Neural crest cell (in vitro differentiated cells): ENCODE measurements at places on chromosomes 3 and 15.
A peak's percentile ranks its signal among the peaks of the same experiment; 100 is the strongest.

DNA sequence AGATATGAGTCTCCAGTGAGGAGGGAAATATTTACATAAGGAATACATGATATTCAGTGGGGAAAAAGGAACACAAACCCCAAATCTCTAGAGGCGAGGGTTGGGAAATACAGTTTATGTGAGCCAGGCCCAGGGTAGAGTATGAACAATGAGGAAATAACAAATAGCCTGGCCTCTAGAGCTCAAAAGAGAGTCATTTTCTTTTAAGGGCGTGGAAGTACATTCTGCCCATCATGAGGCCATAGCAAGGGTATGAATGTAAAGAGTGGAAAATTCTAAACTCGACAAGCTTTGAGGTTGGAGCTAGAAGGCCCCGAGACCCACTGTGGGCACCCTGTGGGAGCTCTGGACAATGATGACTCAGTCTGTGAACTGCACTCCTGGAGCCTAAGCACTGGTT, 27.8 kb upstream of the IGF2BP2 start:
- peaks cover 7% of the 10 kb centered on the region for H3K36me3 ChIP-seq
- no peak overlapping the region for H3K27ac ChIP-seq
- no peak for DNase-seq
- no peaks in the 10 kb centered on the region for H3K27me3 ChIP-seq

GRCh38 chr15:55322467-55322866, 3.4 kb downstream of the PIGB start:
- H3K27ac ChIP-seq, result no peak overlapping the region
- no peaks in the 10 kb centered on the region for H3K36me3 ChIP-seq

GRCh38 chr15:74374648-74375302, 7.3 kb upstream of the CYP11A1 start:
- peaks cover 32% of the 10 kb centered on the region for H3K27me3 ChIP-seq
- H3K36me3 ChIP-seq, result no peaks in the 10 kb centered on the region
- H3K4me3 ChIP-seq, result peak overlapping the region; percentile 68
- DNase-seq, result no peak
- peaks cover 21% of the 10 kb centered on the region for H3K4me1 ChIP-seq
- H3K27ac ChIP-seq, result no peak overlapping the region

GRCh38 chr3:140731440-140732119, 53.7 kb downstream of the TRIM42 start:
- no peak for DNase-seq
- H3K27ac ChIP-seq, result no peak overlapping the region
- H3K4me1 ChIP-seq, result no peaks in the 10 kb centered on the region
- H3K27me3 ChIP-seq, result peaks cover 18% of the 10 kb centered on the region
- H3K36me3 ChIP-seq, result no peaks in the 10 kb centered on the region

GRCh38 chr3:62161371-62161770, 212.0 kb downstream of the FEZF2 start:
- no peaks in the 10 kb centered on the region for H3K36me3 ChIP-seq
- DNase-seq, result no peak
- no peaks in the 10 kb centered on the region for H3K27me3 ChIP-seq
- H3K4me3 ChIP-seq, result no peak overlapping the region
- no peak overlapping the region for H3K27ac ChIP-seq
- peaks cover 11% of the 10 kb centered on the region for H3K4me1 ChIP-seq

DNA sequence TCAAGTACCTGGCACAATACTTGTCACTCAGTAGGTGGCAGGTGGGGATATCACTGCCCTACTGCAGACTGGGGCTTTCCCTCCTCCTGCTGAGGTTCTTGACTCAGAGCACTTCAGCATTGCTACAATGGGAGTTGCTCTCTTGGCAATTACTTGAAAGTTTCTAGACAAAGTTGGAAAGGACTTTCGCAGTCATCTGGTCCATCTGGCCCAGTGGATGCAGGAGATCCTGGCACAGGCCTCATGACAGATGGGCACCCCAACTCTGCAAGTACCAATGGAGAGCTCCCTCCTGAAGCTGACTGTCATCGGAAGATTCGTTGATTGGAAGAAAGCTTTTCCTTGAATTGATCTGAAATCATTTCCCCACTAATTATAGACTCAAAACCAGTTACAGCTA, 19.2 kb upstream of the IGF2BP2 start:
- H3K27me3 ChIP-seq, result no peaks in the 10 kb centered on the region
- H3K36me3 ChIP-seq, result no peaks in the 10 kb centered on the region
- no peak overlapping the region for H3K4me3 ChIP-seq
- H3K4me1 ChIP-seq, result peaks cover 19% of the 10 kb centered on the region
- DNase-seq, result no peak

DNA sequence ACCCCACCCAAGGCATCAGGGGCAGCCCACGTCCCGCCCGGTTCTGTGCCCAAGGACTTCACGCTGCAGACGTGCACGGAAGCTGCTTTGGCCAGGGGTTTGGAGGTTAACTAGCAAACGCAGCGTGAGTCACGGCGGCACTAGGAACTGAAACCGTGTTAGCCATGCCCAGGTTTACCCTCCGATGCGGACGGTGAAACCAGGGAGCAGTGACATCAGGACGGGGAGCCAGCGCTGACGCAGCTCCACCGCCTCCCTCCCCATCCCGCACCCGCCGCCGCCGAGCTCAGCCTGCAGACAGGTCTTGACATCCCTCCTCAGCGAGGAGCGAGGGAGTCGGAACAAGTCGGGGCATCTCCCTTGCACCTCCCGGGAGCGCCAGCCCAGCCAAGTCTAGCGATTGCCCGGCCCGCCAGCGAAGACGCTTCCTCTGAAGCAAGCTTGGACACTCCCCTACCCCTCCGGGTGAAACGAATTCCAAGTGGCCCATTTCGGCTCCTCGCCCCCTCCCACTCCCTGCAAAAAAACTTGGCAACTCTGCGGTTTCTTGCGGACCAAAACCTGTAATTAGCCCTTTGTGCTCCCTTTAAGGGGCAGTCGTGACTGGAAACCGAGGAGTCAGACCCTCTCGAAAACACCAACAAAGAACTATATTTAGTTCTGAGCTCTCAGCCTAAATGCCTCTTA, 1.4 kb upstream of the RAP2B start:
- DNase-seq, result peak; percentile 62
- peak overlapping the region; percentile 89 for H3K27ac ChIP-seq
- peaks cover 34% of the 10 kb centered on the region for H3K4me1 ChIP-seq
- H3K27me3 ChIP-seq, result no peaks in the 10 kb centered on the region
- peak overlapping the region; percentile 96 for H3K4me3 ChIP-seq
- H3K36me3 ChIP-seq, result no peaks in the 10 kb centered on the region

DNA sequence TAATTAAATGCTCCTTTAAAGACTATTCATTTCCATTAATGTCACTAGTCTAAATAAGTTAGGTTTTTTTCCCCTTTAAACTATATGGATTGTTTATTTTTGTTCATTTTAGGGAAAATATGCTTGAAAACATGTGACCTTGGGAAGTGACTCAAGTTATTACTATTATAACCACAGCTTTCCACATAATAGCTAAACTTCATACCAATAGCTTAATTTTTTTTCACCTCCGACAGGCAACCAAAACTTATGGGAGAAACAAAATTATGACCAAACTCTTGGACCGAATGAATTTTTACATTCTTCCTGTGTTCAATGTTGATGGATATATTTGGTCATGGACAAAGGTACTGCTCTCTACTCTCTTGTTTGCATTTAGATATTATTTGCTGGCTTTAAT, 16.2 kb downstream of the CPA3 start:
- H3K4me3 ChIP-seq, result no peak overlapping the region
- no peaks in the 10 kb centered on the region for H3K4me1 ChIP-seq
- H3K27me3 ChIP-seq, result no peaks in the 10 kb centered on the region
- DNase-seq, result no peak
- H3K36me3 ChIP-seq, result no peaks in the 10 kb centered on the region
- no peak overlapping the region for H3K27ac ChIP-seq

DNA sequence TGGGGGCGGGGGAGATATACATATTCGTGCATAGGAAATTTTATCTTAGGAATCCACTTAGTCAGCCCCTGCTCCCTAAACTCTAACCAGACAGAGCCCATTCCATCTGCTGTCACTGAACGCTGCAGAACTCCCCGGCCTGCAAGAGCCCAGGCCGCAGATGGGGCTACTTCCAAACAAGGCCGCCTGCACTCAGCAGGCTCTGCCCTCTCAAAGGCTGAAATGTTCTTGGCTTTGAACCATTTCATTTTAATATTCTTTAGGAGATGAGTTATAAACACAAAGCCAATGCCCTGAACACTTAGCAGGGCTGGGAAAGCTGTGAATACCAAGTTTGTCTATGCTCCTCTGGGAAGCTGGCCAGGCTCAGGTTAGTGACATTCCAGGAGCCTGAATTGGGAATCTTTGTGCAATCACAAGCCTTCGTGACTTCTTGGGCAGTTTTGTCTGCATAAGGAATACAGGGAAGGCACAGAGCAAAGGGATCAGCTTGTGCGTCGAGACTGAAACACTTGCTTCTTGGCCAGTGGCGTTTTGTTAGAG, 65.0 kb downstream of the SYNM start:
- DNase-seq, result no peak
- H3K4me1 ChIP-seq, result peaks cover 9% of the 10 kb centered on the region
- H3K36me3 ChIP-seq, result no peaks in the 10 kb centered on the region
- H3K27ac ChIP-seq, result no peak overlapping the region
- H3K27me3 ChIP-seq, result no peaks in the 10 kb centered on the region

DNA sequence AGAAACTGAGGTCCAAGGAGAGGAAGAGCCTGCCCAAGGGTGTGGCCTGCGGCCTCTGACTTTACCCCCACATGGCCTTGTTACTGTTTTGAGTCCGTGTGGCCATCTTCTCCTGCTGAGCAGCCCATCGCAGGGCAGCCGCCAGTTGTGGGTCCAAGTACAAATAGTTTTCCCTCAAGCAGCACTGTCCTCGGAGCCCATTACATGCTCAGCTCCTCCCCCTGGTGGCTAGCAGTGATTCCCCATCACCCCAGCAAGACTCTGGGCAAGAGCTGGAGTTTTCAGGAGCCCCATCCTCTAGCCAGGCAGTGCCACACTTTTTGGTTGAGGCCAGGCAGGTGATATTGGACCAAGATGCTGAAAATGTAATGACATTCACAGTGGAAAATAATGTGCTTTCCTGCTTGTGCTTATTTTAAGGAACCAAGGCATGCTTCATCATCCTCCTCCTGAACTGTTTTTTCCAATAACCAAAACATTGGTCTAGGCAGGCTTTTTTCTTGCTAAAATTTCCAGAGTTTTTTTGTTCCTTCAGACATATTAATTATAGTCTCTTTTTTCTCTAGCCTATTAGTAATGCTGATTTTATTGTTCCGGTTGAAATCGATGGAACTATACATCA, 23.2 kb upstream of the VILL start:
- peaks cover 11% of the 10 kb centered on the region for H3K36me3 ChIP-seq
- no peak overlapping the region for H3K27ac ChIP-seq
- peak; percentile 68 for DNase-seq
- H3K4me3 ChIP-seq, result no peak overlapping the region
- H3K4me1 ChIP-seq, result peaks cover 7% of the 10 kb centered on the region

DNA sequence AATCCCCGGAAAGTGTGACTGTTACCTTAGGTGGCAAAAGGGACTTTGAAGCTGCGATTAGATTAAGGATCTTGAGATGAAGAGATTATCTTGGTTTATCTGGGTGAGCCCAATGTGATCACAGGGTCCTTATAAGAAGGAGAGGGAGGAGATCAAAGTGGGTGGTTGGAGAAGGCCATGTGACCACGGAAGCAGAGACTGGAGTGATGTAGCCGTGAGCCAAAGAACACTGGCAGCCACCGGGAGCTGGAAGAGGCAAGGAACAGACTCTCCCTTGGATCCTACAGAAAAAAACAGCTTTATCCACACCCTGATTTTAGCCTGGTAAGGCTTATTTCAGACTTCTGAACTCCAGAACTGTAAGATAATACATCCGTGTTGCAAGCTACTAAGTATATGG, 29.9 kb downstream of the CRABP1 start:
- H3K4me1 ChIP-seq, result peaks cover 9% of the 10 kb centered on the region
- no peak overlapping the region for H3K27ac ChIP-seq
- no peaks in the 10 kb centered on the region for H3K27me3 ChIP-seq
- H3K4me3 ChIP-seq, result no peak overlapping the region
- no peak for DNase-seq

GRCh38 chr3:105093371-105094252, 273.1 kb upstream of the ALCAM start:
- H3K36me3 ChIP-seq, result peaks cover 4% of the 10 kb centered on the region
- H3K27ac ChIP-seq, result no peak overlapping the region
- no peak for DNase-seq
- no peak overlapping the region for H3K4me3 ChIP-seq
- H3K27me3 ChIP-seq, result no peaks in the 10 kb centered on the region

GRCh38 chr3:196965112-196965803, 3.4 kb downstream of the PIGZ start:
- no peak for DNase-seq
- peaks cover 34% of the 10 kb centered on the region for H3K27me3 ChIP-seq
- peaks cover 5% of the 10 kb centered on the region for H3K4me1 ChIP-seq
- H3K4me3 ChIP-seq, result peak overlapping the region; percentile 31
- no peaks in the 10 kb centered on the region for H3K36me3 ChIP-seq

DNA sequence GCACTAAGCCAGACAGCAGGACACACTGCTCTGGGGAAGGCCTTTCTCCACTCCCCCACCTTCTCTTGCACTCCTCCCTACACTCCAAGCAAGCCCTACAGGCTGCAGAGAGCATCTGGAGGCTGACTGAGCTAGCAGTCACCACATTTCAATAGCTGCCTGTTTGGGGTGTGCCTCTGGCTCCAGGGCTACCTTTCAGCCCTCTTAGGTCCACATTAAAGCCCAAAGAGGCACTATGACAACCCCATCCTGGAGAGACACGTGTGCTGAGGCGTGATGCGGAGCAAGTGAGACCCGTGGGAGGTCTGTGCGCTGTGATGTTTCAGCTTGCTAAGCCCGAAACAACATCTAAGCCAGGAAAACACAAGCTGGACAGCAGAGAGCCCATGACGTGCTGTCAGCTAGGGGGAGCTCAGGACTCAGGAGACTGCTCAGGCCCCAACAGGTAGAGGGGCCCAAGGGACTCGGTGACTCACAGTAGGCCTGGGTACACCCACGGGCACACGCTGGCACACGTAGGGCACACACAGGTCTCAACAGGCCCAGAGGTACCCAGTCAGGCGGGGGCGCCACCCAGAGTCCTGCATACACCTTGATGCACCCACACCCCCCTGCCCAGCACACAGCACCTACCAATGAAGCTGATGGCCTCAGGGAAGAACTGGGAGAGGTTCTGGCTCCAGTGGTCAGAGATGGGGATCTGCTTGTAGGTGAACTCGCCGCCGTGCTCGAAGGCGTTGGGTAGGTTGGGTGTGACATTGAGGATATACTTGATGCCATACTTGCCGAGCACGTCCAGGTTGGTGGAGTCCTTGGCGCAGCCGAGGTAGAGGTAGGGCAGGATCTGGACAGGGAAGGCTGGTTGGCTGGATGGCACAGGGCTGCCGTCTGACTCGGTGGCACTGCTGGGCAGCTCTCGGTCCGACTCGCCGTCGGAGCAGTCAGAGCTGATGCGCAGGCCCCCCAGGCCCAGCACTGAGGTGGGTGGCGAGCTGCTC, 2.8 kb downstream of the DUSP7 start:
- no peak for DNase-seq
- no peaks in the 10 kb centered on the region for H3K36me3 ChIP-seq
- H3K27ac ChIP-seq, result peak overlapping the region; percentile 62
- peaks cover 27% of the 10 kb centered on the region for H3K4me1 ChIP-seq

GRCh38 chr15:75648156-75649000, 666 bp downstream of the SNX33 start:
- peak overlapping the region; percentile 98 for H3K27ac ChIP-seq
- H3K4me1 ChIP-seq, result peaks cover 56% of the 10 kb centered on the region
- H3K4me3 ChIP-seq, result peak overlapping the region; percentile 97

- H3K4me1 ChIP-seq, result no peaks in the 10 kb centered on the region
- H3K27me3 ChIP-seq, result peaks cover 11% of the 10 kb centered on the region
- no peak for DNase-seq
- H3K27ac ChIP-seq, result peak overlapping the region; percentile 35
Measured at GRCh38 chr15:101528917-101529299, 39.4 kb upstream of the PCSK6 start.

GRCh38 chr3:151919446-151919845, 46.0 kb downstream of the SUCNR1 start:
- no peaks in the 10 kb centered on the region for H3K36me3 ChIP-seq
- no peak overlapping the region for H3K27ac ChIP-seq
- no peak overlapping the region for H3K4me3 ChIP-seq
